ENCODE measurements at places on chromosomes 4 and X.
A peak's percentile ranks its signal among the peaks of the same experiment; 100 is the strongest.

DNA sequence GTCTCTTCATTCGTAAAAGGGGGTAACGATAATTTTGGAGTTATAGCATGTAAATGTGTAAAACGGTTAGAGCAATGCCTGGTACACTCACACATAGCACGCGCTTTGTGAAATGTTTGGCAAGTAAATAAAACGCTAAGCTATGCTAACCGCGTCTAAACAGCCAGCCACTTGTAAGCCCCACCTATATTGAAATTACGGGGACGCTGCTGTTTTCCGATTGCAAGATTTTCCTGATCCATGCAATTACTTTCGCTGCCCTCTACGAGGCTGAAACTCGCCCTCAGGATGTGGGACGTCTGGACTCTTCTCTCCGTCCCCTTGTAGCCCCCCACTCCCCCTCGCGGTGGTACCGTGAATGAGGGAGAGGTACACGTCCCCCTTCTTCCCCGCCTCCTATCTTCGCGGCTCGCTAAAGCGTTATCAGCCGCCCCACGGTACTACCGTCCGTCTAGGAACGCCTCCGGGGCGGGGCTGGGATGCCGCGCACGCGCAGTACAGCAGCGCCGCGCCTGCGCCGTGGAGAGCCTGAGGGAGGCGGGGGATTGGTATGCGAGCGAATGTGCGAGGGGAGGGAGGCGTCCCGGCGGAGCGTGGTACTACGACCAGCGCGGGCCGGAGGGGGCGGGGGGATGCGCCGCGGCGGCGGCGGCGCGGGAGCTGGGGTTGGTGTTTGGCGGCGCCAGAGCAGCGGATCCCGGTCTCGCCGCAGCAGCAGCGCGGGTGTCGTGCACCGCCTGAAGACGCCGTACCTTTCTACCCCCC, at the start of gene STIM2:
STIM2 (plus strand) TSS at position 685 of the 765 bp plus-strand sequence.
- peak; percentile 99 for DNase-seq

DNA sequence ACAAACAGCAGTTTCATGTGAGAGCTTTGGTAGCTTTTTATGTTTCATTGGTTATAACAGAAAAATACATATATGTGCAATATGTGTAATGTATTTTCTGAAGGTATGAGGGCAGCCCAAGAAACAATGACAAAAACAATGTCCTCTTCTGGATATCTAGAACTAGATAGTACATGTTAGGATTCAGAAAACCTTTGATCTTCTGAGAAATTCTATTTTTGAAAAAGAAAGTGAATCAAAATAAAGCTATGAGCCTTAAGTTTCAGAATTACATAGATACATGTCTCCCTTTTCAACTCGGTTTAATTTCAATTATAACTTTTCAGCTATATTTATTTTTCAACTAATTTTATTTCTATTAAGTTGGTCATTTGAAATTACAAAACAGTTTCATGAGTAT, 131.9 kb downstream of the REELD1 start:
- DNase-seq: no peak

DNA sequence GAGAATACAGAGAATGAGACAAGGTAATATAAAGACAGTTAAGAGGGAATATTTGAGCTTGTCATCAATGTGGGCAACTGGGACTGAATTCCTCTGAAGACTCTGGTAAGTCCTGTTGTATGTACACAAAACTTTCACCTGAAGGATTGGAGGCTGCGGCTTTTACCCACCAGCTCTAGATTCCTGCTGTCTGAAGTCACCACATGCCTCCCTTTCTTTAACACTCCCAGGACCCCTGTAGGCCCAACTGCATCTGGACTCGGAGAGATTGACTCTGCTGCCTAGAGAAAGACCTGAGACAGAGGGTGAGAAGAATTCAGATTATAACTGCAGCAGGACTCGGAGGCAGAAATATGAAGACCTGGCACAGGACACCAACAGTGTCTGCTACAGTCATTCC, 1048.0 kb downstream of the PDHA2 start:
- no peak for DNase-seq

DNA sequence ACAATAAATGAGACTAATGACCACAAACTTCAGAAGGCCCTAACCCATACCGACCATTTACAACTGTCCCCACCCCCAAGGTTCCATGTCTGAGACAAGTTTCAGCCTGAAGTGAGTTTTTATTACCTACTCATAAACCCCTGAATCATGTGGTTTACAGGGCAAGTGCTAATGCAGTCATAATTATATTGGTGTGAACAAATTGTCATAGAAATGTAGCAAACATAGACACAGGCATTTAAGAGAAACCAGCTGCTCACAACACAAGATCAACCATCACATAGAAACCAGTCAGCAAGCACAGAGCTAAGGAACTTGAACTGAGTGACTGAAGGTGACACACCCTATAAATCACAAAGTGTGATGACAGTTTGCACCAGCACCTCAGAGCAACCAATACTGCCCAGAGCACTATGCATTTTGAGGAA, 173.8 kb upstream of the MID1 start:
- no peak for DNase-seq

- no peak for DNase-seq
Observed at GRCh38 chr4:129623233-129623875, 527.4 kb downstream of the C4orf33 start.

GRCh38 chr4:157961229-157961990, 211.4 kb downstream of the GASK1B start:
- DNase-seq: no peak

DNA sequence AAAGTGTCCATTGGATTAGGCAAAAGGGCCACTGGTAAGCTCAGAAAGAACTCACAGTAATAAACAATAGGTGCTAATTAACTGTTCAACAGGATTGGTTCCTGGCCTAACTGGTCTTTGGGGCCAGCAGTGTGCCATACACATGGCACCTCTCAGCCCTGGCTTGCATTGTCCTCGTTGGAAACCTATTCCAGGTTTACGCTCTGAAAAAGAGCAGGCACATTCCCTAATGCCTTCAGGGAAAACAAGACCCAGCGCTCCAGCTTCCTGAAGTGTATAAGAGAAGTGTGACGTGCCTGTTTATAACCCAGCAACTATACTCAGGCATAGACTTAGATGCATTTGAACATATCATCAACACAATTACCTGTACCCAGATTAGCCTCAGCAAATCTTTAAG, 51.9 kb upstream of the RBM47 start:
- no peak for DNase-seq

- DNase-seq: no peak
Observed at GRCh38 chr4:138592796-138593195, 350.6 kb upstream of the SLC7A11 start.

DNA sequence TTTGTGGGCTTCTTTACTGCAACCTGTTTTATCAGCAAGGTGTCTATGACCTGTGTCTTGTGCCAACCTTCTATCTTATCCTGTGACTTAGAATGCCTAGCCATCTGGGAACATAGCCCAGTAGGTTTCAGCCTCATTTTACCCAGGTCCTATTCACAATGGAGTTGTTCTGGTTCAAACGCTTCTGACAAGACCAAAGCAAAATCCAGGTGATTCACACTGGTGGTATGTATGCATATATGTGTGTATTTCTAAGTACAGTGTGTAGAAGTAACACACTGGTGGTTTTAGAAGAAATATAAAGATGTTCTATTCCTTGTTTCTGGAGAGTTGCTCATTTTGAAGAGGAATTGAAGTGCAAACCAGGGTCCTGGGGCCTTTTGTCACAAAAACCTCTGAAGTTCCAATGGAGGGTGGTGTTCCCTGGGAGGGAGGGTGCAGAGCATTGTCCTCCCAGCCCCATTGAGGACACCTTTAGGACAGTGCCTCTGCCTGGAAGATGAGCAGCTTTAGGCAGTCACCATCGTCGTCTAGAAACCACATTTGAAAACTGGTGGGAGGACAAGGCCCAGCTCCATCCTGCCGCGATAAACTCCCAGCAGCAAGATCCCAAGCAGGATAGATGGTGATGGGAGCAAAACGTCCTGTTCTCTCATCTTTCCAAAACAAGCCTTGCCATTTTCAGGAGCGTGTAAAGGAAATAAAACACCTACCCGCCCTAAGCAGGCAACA, 191.4 kb downstream of the TSPAN5 start:
- no peak for DNase-seq

- peak; percentile 82 for DNase-seq
Observed at GRCh38 chrX:47581731-47582647, at the start of gene TIMP1. TIMP1 (plus strand) TSS chrX:47582436; CDS start chrX:47583416, 980 bp downstream.

- no peak for DNase-seq
Observed at GRCh38 chr4:83906561-83906960, 370.7 kb downstream of the GPAT3 start.

DNA sequence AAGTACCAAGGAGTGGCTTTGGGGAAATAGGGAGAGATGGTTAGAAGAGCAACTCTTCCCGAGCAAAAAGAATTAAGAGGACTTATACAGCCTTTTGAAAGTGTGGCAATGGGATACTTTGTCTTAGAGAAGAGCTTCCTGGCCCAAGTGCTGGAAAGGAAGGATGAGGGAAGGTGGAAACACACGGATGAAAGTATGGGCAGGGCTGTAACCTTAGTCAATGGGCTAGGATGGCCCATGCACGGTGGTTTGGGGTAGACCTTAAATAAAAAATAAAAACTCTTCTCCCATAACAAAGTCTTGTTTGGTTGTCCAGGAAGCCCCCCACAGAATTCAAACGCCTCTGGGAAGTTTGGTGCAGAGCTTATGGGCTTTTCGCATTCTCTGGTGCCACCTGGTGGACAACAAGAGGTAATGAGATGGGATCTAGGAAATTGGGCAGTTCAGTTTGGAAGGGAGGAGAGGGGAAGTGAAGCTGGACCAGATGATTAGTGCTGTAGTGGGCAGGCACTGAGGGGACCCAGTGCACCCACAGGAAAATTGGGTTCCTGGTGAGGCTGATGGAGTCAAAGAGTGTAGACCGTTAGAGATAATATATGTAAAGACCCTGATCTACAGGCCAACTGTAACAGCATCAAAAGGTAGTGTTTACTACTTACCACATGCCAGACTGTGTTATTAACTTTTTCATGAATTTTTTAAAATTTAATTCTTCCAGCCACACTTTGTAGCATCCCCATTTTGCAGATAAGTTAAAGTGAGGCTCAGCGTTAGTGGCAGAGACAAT, 13.8 kb upstream of the ENOX2 start:
- peak; percentile 22 for DNase-seq

- no peak for DNase-seq
Observed at GRCh38 chr4:20623939-20624338, 76.3 kb upstream of the PACRGL start.

- no peak for DNase-seq
Observed at GRCh38 chr4:2637956-2638552, 101.6 kb downstream of the FAM193A start.

DNA sequence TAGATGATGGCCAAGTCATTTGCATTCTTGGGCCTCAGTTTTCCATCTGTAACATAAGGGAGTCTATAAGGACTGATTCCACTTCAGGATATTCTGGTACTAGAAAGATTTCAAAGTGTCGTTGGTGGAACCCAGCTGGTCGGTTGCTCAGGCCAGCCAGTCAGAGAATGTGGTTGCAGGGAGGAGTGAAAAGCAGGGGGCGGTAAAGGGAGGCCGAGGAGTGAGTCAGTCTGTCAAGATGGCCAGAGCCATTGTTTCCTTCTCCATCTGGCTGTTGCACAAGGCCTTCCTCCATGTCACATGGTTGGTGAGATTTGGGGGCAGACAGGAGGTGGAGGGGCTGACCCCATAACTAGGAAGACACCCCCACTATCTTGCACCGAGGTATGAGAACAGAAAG, 38.2 kb downstream of the STARD8 start:
- DNase-seq: no peak

GRCh38 chr4:1171311-1172227, 814 bp downstream of the SPON2 start:
- DNase-seq: peak; percentile 63

- no peak for DNase-seq
Observed at GRCh38 chrX:32868524-32868895, 342.8 kb downstream of the DMD start.

DNA sequence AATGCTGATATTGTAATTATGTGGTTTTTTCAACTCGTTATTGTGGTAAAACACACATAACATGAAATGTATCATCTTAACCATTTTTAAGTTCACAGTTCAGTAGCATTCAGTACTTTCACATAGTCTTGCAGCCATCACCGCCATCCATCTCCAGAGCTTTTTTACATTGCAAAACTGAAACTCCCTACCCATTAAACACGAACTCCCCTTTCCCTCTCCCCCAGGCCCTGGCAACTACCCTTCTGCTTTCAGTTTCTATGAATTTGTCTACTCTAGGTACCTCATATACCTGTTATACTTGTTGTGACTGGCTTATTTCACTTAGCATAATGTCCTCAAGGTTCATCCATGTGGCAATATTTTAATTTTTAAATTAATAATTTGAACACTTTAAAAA, 380.6 kb downstream of the MAPK10 start:
- no peak for DNase-seq

DNA sequence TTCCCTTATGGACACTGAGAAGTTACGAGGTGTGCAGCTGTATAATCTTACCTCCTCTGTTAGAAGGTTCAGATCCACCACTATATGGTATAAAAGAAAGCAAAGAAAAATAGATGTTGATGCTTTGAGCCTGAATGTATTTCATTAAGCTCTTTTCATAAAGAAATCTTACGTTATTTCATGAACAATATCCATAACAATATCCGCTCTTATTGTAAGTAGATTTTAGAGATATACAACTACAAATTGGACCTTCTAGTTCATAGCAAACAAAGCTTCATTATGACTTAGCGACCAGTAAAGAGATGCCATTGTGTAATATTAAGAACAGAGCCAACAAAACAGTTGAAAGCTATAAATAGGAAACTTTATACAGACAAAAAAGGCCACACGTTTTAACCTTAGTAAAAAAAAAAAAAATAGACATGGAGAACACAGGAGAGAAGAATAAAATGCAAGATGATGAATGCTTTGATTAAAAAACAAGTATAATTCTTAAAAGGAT, 203.6 kb downstream of the PDGFC start:
- DNase-seq: no peak
